ENCODE measurements at places on chromosomes 2 and 18.

GRCh38 chr2:48250943-48251342 lies 279.0 kb upstream of the STON1 start:
- peak; percentile 63 for DNase-seq

GRCh38 chr2:241096979-241097378 lies 5.1 kb downstream of the MTERF4 start:
- peak; percentile 55 for DNase-seq

DNA sequence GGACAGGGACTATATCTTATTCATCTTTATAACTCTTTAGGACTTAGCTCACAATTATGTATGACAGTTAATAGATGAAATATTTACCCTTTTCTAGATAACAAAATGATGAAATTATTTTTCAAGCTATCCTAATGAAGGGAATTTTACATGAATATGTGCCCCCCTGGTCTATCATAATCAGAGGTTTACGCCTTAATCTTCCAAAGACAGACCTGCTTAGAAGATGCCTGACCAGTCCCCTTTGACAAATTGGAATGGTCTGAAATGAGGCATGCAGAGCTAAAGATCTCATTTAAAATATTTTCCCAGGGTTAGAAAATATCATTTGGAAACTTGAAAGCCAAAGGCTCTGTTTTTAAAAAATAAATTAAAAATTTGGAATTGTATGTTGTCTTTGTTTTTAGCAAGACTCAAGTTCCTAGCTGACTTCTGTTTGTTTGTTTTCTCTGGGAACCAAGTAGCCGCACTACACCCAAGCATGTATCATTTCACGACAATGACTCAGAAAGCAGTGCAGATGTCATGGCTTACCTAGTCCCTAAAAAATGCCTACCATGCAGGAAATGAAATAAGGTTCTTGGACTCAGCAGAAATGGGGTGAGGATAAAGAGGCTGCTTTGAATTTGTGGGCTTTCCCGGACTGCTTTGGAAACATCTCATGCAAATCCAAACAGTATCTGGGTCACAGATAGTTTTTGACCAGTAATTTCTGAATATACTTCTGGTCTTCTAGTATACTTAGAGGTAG lies 162.1 kb downstream of the ZEB2 start:
- DNase-seq = peak; percentile 92

GRCh38 chr2:127157651-127158485 lies 50.9 kb upstream of the BIN1 start:
- DNase-seq = no peak

DNA sequence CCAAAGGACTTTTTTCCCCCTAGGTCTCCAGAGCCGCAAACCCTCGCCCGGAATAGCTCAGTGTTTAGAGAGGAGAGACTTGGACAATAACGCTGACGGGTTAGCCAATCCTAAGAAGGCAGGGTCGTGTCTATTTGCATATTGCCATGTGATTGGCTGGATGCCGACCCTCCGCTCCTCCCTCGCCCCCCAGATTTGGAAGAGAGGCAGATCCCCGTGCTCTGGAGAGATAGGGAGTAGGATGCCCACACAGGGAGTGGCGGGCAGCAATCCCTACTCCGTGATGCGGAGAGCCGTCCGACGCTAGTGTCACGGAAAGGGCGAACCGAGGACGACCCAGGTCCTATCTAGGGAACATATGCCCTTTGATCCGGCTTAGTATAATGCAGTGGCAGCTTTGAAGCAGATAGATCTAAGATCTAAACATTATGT lies 1.4 kb downstream of the WNT6 start:
- DNase-seq = no peak

GRCh38 chr2:20291846-20292408 lies 58.7 kb downstream of the PUM2 start:
- no peak for DNase-seq

GRCh38 chr18:13703899-13704298 lies 22.5 kb downstream of the FAM210A start:
- no peak for DNase-seq

GRCh38 chr2:220433131-220433530 lies 805.7 kb downstream of the SLC4A3 start:
- DNase-seq = no peak

GRCh38 chr2:70935468-70936164 lies at the start of gene ATP6V1B1:
Gene ATP6V1B1 (plus strand): TSS chr2:70935900. CDS start chr2:70935955, 55 bp downstream.
- no peak for DNase-seq

- DNase-seq = no peak
These were observed 182.2 kb upstream of the STON1 start for GRCh38 chr2:48347712-48348111.

DNA sequence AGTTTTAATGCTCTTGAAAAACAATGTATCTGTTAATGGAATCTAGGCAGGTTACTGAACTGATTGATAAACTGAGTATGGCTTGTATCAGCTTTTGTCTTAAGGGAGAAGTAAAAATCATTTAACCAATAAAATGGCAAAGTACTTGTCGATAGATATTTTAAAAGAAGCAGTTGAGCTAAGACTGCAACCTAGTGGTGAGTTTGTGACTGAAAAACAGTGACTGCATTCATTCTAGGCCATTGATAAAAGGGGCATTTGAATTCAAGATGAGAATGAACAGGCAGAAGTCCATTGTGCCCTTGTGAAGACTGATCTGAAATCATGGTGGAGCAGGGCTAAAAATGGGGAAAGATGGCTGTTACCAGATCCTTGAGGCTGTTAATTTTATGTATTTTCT lies 59.4 kb upstream of the MSTN start:
- DNase-seq = no peak

DNA sequence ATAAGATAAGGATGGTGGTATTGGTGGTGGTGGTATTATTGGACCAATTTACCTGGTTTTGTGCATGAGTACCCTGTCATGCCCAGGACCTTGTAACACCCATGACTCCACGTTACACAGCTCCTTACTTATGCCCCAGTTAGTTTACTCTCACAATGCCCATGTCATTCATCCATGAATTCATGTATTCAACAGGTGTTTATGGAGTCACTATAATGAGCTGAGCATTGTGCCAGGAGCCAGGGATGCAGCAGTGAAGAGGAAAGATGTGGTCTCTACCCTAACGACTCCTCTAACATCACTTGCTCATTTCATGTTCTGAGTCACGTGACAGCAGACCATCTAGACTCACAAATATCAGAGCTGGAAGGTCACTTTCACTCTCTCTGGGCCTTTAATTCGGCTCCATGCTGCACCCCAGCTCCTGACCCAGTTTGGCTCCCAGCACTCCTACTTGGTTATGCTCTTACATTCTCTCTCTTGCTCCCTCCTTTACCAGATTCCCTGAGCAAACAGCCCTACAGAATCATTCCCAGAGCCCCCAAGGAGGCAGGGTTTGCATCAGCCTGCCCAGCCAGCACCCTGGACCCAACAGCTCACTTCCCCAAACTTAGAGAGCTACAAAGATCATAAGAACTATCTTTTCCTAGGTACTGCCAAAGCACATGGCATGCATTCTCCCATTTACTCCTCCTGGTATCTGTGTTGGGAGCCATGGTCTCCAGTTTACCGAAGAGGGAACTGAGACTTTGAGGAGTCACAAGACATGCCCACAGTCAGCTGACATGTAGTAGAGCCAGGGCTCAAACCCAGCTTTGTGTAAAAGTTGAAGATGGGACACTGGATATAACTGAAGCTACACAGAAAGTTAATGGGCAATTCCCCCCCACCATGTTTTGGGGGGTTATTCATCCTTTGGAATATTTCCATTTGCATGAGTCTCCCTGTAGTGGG lies 449.9 kb downstream of the LRATD1 start:
- no peak for DNase-seq

GRCh38 chr2:120318626-120319025 lies 27.3 kb upstream of the INHBB start:
- DNase-seq = no peak

DNA sequence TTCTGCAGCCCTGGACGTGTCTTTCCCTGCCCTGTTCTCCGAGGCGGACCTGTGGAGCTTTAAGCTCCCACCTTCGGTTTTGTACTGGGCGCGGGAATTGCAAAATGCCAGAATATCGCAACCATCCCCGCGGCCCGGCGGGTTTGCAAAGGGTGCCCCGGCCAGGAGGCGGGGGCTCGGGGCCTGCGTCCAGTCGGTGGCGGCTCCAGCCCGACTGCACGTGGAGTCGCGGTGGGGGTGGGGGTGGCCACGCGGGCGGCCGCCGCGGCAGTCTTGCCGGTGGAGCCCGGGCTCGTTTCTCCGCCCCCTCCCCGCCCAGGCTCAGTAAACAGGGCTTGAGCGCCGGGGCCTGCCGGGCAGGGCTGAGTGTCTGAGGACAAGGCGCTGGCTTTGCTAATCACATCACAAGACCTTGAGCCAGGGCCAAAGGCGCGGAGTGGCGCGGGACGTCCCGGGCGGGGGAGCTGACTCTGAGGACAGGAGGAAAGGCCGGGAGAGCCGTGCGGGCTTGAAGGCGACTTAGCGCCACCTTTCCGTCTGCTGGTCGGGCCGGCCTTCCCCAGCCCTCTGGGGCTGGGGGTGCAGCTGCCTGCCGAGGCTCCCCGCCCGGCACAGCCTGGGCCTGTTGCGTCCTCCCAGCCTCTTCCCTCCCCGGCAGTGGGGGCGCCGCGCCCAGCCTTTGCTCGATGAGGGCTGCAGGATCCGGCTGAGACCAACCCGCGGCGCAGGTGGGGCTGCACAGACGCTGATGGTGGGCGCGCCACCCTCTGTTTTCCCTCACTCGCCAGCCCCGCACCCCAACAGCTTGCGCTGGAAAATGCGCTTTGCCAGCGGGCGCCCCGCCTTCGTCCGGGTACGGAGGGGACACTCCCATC lies 786 bp upstream of the ZFP36L2 start:
- DNase-seq = peak; percentile 76

Measured in activated CD4-positive, alpha-beta T cell treated with anti-CD3 and anti-CD28 coated beads, Interleukin-10, Interleukin-2, amounts not matched to agents 100 ng/mL and 50 ng/mL, durations not matched to agents 16 hours and 8 hours (primary cell).